ENCODE measurements at places on chromosomes 1 and 21.

DNA sequence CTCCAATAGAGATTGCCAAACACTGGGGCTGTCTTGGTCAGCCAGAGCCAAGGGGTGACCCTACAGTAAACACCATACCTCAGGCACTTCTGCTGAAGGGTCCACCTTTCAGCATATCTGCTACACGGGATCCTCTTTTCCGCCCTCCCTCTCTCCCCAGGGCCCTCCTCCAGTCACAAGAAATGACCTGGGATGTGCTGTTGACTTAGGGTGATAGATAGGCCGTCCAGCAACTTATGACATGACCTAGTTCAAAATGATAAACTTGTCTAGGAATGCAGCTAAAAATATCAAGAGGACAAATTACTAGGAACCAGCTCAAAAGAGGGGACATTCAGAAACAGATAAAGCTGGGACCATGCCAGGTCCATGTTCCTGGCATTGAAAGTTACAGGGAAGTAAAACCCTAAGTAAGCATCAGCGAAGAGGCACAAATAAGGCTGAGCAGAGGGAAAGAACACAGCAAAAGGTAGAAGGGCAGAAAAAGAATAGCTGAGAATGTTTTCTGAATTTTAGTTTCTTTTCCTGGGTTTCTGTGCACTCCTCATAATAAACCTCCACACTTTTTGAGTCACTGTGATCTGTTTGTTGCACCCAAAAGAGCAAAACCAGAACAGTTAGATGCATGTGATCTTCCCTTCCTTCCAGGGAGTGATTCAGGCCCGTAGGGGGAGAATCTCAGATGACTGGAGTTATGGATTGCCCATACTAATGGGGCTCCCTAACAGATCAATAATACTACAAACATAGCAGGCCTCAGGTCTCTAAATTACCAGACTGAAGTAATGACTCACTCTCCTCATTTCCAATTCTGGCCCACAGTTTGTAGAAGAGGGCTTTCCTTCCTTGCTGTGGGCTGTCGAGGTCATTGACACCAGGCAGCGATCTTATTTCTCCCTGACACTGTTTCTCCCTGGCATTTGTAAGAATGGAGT lies 48.9 kb upstream of the F3 start:
- DNase-seq = no peak

- no peak for DNase-seq
Measured at GRCh38 chr21:32523988-32524719, 61.2 kb downstream of the TCP10L start.

GRCh38 chr1:109314795-109315194 lies 8.0 kb upstream of the MYBPHL start:
- DNase-seq = no peak

GRCh38 chr21:31397939-31398338 lies 53.9 kb upstream of the TIAM1 start:
- no peak for DNase-seq

GRCh38 chr1:208513799-208514198 lies 269.6 kb upstream of the PLXNA2 start:
- no peak for DNase-seq

DNA sequence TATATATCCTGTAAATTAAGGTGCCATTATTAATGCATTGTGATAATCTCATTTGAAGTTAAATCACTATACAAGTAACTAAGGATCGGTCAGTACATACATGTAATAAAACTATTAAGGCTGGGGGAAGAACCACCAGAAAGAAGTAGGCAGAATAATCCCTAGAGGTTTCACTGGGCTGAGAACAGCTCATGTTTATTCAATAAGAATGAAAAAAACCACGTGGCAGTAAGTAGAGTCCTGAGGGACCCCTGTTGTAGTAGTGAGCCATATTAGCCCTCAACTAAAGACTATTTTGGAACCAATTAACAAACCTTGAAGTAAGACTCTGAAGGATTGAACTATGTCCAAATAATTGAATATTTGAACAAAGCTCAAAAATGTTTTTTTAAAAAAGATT lies 46.9 kb upstream of the ADAM30 start:
- DNase-seq = no peak

DNA sequence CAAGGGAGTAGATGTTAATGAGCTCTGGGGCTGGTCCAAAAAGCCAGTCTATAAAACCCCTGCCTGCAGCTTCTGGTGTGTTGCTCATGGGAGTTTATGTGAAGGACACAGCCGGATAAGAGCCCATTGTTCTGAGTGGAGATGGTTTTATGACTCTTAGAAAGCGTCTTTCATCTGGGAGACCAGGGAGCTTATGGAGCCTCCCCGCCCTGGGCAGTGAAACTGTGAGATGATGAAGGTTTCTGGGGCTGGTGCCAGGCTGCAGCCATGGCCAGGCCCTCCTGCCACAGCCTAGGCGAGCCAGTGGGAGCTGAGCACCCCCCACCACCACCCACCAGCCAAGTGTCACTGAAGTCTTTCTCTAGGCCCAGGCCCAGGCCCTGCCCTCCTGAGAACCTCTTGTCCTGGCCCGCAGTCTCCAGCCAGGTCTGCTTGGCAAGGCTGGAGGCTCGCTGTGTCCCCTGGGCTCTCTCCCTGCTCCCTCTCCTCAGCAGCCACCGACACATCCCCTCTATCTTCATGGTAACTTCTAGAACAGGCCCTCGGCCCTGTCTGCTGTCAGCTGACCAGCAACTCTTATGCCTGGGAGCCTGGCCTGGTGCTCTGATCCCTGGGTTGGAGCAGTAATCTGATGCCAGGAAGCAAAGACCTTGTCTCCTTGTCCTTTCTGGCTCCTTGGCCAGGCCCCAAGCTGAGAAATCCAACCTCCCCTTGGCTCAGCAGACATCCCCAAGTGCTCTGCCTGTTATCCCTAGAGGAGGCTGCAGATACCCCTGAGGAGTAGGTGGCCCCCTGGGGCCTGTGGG lies 7.6 kb upstream of the ARHGEF10L start:
- no peak for DNase-seq

- DNase-seq = no peak
Measured at GRCh38 chr1:23362218-23362713, 7.4 kb downstream of the ZNF436 start.

DNA sequence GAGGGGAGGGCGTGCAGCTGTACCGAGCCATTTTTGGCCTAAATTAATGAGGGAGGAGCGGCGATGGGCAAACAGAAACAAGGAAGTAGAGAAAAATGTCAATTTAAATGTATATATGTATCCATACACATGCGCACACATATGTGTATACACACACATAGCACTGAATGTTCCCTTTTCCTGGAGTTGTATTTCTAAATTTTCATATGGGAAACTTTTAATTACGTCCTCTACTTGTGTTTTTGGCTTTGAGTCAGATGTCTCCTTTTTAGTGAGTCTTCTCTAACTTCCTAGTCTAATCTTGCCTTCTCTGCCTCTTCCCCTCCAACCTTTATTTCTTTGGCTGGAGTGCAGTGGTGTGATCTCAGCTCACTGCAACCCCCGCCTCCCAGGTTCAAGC lies 15.4 kb upstream of the CYYR1 start:
- DNase-seq = no peak

GRCh38 chr21:45319461-45320211 lies 31.9 kb upstream of the POFUT2 start:
- no peak for DNase-seq

DNA sequence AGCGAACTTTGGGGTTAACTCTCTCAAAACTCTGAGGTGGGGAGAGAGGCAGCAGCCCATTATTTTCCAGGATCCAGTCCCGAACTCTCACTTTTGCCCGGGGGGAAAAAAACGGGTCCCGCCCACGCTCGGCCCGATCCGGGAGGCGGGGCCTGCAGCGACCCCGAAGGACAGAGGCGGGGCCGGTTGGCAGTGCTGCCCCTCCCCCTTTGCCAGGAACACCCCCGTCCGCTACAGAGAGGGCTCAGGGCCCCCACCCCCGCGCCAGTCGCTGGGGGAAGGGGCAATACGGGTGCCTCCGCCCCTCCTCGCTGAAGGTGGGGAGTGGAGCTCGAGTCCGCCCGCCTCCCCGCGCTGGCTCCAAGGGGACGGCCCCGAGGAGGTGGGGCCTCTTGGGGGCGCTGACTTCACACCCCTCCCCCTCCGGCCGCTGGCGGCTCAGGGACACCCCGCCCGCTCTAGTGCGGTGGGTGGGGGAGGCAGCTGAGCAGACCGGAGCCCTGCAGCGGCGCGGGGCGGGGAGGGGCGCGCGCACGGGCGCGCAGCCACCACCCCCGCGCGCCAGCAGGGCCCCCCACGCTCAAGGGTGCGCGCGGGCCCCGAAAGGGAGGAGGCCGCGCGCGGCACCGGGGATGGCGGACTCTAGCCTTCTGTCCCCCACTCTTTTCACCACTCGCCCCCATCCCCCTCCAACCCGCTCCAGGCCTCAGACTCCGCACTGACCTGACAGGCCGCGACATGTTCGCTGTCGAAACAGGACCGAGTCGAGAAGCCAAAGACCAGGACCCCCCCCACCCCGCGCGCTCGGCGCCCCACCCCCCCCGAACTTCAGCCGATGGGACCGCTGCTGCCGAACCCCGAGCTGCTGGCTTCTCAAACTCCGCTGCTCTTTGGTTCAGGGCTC lies 496 bp downstream of the NUCKS1 start:
- DNase-seq = peak; percentile 85

DNA sequence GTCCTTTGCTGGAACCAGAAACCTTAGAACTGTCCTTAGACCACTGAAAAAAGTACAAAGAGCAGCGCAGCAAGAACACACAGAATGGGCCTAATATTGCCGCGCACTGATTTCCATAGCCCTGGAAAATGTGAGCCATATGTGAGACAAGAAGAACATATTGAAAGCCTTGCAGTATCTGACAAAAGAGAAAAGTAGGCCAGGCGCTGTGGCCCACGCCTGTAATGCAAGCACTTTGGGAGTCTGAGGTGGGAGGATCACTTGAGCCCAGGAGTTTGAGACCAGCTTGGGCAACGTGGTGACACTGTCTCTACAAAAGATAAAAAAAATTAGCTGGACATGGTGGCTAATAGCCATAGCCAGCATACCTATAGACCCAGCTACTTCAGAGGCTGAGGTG lies 300.7 kb downstream of the RYR2 start:
- no peak for DNase-seq

GRCh38 chr1:20483833-20484518 lies 2.0 kb downstream of the CAMK2N1 start:
- DNase-seq = no peak

DNA sequence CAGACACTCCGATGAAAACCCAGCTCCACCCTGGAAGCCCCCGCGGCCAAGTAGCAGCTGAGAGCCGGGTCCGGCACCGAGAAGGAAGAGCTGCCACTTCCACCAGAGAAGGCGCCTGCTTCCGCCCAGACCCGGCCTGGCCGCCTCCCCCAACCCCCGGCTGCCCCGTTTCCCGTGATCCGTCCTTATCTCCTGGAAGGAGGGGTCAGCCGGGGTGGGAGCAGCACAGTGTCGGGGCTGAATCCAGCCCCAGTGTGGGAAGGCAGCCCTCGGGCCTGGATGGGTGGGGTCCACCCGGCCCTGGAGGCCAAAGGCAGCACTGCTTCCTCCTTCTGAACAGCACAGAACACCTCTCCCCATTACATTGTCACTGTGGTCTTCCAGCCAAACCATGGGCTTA lies 69.4 kb downstream of the MEGF6 start:
- DNase-seq = no peak

DNA sequence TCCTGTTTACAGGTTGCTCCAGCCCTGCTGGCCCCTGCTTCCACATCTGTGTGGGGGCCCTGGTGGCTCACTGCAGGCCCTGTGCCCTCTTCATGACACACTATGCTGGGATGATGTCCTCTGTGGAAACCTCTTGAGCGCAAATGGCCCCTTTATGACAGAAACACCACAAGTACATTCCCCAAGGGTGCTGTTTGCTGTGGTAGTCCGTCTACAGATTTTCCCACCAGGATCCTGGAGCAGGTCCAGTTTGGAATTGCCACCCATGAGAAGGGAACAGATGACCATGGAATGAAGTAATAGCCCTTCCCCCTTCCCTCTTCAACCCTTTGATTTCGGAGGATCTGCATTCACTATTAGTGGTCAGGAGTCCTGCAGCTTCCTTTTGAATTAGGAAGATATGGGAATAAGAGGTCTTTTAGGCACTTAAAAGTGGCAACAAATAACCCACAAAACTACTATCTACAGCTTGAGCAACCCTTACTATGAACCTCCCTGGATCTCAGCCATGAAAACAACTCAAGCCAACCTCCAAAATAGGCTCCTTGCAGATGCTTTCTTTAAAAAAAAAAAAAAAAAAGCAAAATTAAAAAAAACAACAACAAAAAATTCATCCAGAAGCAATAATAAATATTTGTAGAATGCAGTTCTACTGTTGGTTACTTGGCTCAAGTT lies 121.9 kb upstream of the TSPAN2 start:
- DNase-seq = no peak

DNA sequence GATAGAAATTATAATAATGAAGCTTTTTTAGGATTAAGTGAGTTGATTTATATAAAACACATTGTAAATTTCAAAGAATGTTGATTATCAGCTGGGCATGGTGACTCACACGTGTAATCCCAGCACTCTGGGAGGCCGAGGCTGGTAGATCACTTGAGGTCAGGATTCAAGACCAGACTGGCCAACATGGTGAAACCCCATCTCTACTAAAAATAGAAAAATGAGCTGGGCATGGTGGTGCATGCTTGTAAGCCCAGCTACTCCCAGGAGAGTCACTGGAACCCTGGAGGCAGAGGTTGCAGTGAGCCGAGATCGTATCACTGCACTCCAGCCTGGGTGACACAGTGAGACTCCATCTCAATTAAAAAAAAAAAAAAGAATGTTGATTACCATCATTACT lies 18.4 kb downstream of the ADAMTS1 start:
- DNase-seq = no peak

DNA sequence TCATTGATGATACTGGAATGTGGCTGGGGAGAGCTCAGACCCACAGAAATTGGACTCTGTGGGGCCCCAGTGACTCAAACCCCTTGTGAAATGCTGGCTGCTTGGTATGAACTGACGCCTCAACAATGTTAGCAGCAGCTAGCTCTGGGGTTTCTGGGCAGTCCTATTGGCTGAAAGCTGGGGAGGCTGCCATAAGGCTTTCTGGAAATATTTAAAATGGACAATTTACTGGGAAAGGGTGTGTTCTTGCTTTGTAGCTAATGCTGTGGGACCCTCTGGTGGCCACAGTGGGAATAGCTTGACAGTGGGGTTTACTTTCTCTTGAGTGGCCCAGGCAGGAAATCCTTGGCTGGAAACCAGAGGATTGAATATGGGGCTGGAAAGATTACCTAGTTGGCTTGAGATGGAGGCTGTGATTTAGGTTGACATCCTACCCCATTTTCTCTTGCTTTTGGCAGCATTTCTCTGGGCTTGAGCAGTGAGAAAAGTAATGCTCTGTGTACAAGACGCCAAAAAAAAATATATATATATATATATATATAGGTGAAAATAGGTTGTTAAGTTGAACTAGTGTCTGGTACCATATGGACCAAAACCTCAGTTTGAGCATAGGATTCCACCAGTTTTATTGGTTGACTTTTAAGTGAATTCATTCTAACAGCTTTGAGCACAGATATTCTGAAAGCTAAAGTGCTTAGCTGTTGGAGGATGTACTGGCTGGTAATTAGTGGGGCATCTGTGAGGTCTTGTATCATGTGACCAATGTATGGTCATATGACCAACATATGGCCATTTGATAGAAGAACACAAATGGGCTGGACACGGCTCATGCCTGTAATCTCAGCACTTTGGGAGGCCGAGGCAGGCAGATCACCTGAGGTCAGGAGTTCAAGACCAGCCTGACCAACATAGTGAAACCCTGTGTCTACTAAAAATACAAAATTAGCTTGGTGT lies 8.2 kb upstream of the S100A10 start:
- peak; percentile 71 for DNase-seq

Measured in stimulated activated CD8-positive, alpha-beta memory T cell treated with anti-CD3 and anti-CD28 coated beads, Interleukin-15, amount 100 ng/mL, for 1 hour (primary cell).